ENCODE measurements at places on chromosomes 11 and 22.
A peak's percentile ranks its signal among the peaks of the same experiment; 100 is the strongest.

GRCh38 chr11:71447791-71448256, 369 bp downstream of the DHCR7 start:
- peak; percentile 22 for DNase-seq

GRCh38 chr11:64455456-64456261, 96.7 kb downstream of the RPS6KA4 start:
- DNase-seq, result no peak

- DNase-seq, result no peak
Observed at GRCh38 chr11:35947437-35947836, 3.6 kb downstream of the LDLRAD3 start.

DNA sequence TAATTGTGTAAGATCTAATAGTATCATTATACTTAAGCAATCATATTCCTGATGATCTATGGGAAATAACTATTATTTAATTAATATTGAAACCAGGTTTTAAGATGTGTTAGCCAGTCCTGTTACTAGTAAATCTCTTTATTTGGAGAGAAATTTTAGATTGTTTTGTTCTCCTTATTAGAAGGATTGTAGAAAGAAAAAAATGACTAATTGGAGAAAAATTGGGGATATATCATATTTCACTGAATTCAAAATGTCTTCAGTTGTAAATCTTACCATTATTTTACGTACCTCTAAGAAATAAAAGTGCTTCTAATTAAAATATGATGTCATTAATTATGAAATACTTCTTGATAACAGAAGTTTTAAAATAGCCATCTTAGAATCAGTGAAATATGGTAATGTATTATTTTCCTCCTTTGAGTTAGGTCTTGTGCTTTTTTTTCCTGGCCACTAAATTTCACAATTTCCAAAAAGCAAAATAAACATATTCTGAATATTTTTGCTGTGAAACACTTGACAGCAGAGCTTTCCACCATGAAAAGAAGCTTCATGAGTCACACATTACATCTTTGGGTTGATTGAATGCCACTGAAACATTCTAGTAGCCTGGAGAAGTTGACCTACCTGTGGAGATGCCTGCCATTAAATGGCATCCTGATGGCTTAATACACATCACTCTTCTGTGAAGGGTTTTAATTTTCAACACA, 6.4 kb downstream of the BIRC3 start:
- peak; percentile 82 for DNase-seq

GRCh38 chr11:134338068-134338467, 6.3 kb downstream of the GLB1L2 start:
- no peak for DNase-seq

DNA sequence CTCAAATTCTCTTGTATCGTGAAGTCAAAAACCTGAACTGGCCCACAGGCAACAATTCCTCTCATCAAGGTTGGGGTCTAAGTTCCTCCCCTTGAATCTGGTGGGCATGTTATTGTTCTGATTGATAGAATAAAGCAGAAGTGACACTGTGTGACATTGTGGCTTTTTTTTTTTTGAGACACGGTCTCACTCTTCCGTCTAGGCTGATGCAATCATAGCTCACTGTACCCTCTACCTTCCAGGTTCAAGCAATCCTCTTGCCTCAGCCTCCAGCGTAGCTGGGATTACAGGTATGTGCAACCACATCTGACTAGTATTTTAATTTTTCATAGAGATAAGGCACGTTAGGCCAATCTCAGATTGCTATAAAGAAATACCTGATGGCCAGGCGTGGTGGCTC, 8.9 kb upstream of the PELI3 start:
- DNase-seq, result no peak

GRCh38 chr11:77324508-77324907, 23.0 kb upstream of the GDPD4 start:
- peak; percentile 40 for DNase-seq

DNA sequence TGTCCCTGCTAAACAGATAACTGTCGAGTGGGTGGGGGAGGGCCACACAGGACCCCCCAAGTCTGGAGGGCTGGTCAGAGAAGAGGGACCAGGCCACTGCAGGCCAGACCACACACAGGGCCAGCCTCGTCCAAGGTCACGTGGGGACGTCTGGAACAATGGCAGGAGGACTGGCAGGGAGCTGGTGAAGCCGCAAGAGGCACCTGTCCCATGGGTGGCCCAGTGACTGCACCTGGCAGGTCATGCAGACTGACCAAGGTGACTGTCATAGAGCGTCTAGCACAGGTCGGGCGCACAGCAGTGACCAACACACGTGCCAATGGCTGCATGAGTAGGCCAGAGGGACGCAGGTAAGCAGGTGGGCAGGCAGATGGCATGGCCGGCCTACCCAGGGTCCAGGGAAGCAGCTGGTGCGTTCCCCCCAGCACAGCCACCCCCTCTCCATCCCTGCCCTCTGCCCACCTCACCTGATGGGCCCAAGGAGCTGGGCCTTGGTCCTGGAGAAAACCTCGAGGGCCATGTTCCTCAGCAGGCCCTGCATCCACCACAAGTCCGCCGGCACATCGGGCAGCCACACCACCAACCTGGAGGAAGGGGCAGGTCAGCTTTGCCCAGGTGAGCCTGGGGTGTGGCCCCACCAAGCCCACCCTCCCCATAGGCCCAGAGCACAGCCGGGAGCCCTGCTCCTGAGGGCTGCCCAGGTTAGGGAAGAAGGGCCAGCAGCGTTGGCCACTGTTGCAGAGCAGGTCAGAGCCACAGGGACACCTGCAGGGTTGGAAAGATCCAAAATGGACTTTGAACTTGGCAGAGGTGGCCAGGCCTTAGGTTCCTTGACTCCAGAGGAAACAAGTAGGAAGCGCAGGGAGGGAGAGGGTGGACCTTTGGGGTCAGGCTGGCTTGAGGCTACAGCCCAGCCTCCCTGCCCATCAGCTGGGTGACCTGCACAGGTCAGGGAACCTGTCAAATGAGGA, 10.4 kb downstream of the PNPLA5 start:
- DNase-seq, result no peak

DNA sequence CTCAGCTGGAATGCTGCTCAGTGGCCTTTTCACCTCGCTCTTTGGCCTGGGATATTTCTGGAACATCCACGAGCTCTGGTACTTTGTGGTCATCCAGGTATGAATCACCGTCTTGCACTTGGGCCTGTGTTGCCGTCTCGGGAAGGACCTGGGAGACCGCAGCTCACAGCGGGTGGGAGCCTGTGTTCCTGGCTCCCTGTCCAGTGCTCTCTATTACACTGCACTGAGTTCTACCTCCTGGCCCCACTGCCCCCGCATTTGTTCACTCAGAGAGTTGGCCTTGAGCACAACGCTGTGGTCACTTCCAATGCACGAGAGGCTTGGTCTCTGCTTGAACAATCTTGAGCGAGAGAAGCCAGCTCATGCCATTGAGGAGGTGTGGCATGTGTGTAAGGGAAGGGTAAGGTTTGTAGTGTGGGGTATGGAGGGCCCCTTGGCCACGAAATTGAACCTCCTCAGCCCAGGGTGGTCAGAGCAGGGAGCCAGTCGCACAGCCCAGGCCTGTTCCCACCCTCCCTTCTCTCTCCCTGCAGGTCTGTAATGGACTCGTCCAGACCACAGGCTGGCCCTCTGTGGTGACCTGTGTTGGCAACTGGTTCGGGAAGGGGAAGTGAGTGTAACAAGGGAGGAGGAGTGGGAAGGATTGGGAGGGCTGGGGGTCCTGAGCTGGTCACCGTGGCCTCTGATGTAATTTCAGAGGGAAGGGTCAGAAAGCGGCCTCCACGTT, 16.2 kb downstream of the SLC37A2 start:
- peak; percentile 15 for DNase-seq

GRCh38 chr11:94199136-94200130, 70.8 kb downstream of the PANX1 start:
- no peak for DNase-seq

DNA sequence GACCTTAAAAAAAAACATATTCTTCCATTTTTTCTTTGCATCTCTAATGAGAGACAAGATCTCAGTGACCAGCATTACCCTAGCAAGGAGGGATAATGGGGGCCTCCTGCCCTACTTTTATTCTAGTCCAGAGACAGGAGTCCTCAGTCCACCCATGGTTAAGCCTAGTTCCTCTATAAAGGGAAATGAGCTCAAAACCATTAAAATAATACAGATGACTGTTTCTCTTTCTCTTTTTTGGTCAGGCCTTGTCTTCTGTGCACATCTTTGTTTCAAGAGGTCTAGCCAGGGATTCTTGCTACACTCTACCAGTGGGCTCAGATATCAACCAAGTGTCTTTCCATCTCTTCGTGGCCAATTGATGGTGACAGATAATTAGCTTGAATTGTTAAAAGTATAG, 73.1 kb downstream of the MPPED2 start:
- no peak for DNase-seq

- no peak for DNase-seq
Observed at GRCh38 chr11:98036810-98037209, 983.9 kb upstream of the CNTN5 start.

- no peak for DNase-seq
Observed at GRCh38 chr22:47592791-47593190, 830.3 kb downstream of the TBC1D22A start.

GRCh38 chr22:20509344-20510047, 2.1 kb downstream of the MED15 start:
- peak; percentile 96 for DNase-seq

DNA sequence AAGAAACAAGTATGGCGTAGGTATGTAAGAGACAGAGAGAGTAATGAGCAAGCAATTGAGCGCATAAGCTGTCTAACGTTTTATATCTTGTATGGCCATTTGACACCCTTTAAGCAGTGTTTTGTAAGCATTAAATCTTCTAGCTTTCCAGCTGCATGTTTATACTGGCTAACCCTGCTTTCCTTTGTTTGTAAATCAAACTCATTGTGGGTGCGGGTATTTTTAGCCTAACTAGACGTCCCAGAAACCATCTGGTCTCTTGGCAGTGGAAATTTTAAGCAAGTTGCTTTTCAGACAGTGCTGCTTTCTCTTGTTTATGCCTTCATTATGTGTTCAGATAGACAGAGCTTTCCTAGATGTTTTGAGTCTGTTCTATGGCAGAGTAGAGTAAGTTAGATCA, 73.5 kb downstream of the RNF169 start:
- DNase-seq, result no peak

- DNase-seq, result no peak
Observed at GRCh38 chr22:20927940-20928572, 10.8 kb downstream of the CRKL start.

DNA sequence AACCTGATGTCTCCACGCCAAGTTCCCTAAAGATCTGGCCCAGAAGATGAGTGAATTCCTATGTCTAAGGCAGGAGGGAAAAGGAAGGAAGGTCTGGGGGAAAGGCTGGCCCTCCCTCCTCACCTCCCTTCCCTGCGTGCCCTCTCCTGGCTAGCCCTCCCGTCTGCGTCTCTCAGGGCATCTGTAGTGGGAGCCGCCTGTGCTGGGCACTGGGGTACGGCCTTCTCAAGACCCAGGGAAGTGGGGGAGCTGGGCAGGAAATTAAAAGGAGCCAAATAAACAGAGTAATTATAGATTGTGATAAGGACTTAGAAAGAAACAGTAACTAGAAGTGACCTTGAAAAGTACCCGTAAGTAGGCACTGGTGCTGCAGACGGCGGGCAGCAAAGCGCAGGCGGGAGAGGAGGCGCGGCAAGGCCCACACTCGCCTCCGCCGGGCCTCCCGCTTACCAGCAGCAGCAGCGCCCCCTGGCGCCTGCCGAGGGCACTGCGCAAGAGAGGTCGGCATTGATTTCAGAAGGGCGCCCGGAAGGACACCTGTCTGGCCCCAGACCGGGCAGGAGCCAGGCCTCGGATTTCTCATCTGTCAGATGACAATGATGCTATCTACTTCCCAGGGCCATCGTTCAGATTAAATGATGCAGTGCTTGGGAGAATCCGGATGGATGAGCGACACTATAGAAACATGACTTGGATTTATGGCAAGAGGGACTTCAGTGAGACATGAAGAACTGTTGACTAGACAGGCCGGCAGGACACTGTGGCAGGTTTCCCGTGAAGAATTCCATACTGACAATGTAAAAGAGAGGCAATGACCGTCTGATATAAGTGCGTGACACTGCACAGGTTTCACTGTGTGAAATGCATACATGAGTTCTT, 7.3 kb downstream of the KCNJ1 start:
- DNase-seq, result peak; percentile 10

DNA sequence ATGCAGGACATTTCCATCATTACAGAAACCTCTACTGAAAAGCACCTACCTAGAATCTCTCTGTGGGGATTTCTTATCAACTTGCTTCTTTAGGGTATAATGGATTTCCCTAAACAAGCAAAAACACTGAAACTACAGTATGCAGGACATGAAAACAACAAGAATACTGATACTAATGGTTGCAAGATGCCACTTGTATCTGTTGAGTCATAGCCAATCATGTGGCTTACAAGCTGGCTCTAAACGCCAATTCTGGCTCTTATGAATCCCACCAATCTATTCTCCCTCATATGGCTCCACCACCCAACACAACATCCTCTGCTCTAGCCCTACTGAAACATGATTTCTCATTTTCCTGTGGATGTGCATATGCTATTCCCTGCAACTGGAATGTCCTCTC, 22.6 kb downstream of the TENM4 start:
- DNase-seq, result no peak

GRCh38 chr11:7612661-7613393, 60.5 kb downstream of the CYB5R2 start:
- DNase-seq, result no peak

GRCh38 chr22:46574438-46574992, 37.1 kb upstream of the CELSR1 start:
- DNase-seq, result no peak

DNA sequence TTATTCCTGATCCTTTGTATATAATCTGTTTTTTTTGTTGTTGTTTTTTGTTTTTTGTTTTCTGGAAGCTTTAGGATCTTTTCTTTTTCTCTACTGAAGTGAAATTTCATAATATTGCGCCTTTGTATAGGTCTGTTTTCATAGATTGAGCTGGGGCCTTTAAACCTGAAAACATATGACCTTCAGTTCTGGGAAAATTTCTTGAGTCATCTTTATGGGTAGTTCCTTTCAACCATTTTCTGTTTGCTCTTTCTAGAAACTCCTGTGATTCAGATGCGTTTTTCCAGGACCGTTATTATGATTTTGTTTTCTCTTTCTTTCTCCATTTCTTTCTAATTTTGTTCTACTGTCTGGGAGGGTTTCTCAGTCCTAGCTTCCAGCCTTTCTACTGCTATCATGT, 43.7 kb downstream of the BSX start:
- no peak for DNase-seq

- peak; percentile 71 for DNase-seq
Observed at GRCh38 chr11:65719871-65720210, 757 bp downstream of the RNASEH2C start.

DNA sequence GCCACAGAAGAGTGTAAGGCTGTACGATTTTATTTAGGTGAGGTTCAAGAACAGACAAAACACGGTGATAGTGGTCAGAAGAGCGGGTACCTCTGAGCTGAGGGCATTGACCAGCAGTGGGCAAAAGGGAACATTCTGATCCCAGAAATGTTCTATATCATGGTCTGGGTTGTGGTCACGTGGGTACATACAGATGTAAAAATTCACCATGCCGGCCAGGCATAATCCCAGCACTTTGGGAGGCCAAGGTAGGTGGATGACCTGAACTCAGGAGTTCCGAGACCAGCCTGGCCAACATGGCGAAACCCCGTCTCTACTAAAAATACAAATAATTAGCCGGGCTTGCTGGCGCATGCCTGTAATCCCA, 31.1 kb upstream of the GCAT start:
- no peak for DNase-seq

Measured in ELR (cell line).